ENCODE measurements at places on chromosomes 4 and X.

DNA sequence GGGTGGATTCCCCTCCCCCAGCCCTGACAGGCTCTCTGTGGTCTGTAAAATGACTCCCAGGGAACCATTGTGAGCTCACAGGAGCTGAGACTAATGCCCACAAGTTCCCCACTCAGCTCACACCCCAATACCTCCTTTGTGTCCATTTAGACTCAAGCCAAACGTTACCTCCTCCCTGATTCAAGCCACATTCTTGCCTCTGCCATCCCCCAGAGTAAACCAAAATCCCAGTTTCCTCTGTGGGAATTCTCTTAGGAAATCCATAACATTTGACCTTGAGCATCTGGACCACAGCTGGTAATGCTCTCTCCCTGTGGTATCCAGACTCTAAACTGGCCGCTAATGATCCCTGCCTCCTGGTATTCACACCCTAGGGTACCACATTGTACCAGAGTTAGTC, 26.3 kb upstream of the KDM5C start:
- no peak for DNase-seq

- DNase-seq = no peak
Measured at GRCh38 chr4:19739101-19739651, 512.5 kb upstream of the SLIT2 start.

GRCh38 chrX:142089193-142089592, 115.9 kb downstream of the MAGEC2 start:
- no peak for DNase-seq

DNA sequence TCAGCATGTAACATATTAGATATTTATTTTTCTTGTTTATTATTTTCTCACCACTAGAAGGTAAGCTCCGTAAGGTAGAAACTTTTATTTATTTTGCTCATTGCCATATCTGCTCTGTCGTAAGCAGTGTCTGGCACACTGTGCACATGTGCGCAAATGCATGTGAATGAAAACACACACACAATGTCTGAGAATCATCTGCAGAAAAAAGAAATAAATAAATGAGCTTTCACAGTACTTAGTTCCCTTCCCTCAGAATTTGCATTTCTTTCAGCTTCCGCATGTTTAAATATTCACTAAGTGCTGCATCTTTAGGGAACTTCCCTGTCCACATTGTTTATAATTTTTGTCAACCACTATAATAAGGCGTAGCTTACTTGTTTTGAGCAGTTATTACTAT, 963.0 kb upstream of the PABPC4L start:
- DNase-seq = no peak

DNA sequence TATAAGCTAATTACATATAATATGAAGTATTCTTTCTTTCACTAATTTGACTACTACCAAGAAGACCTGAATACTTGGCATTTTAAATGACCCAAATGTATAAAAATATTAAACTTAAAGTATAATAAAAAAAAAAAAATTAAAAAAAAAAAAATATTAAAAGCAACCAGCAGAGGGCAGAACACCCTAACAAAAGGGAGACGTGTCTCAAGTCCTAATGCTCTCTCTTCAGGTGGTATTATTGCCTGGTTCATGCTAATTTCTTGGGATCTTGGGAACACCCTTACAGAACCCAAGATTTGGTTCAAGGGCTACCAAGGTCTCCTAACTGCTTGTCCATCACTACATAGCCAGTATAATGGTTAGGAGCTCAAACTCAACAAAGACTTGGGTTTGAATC, 754.8 kb downstream of the RAB28 start:
- DNase-seq = no peak

GRCh38 chrX:148774276-148774675, 273.9 kb downstream of the AFF2 start:
- no peak for DNase-seq

DNA sequence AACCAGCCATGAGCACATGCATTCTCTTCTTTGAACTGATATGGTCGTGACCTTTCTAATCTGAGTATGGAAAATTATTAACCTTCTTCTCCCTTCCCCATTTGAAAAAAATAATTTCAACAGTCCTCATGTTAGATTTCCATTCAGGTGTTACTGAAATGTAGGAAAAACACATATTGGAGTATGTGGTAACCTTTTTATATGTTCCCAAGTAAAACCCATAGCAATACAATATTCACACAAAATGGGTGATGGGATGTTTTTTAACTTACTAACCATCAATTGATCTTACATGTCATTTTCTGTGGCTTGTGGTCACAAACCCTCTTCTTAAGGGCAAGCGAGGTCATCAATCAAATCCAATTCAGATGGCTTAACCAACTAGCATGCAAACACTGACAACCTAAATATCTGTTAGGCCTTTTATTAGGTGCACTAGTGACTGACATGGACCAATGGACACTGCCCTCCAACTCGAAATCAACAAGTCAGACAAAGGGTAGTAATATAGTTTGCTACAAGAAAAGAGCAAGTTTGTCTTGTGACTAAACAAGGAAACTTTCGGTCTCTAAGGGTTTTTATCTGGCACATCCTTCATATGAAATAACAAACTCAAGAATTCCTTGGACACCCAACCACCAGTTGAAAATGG, 74.3 kb downstream of the CAMK2D start:
- DNase-seq = no peak

DNA sequence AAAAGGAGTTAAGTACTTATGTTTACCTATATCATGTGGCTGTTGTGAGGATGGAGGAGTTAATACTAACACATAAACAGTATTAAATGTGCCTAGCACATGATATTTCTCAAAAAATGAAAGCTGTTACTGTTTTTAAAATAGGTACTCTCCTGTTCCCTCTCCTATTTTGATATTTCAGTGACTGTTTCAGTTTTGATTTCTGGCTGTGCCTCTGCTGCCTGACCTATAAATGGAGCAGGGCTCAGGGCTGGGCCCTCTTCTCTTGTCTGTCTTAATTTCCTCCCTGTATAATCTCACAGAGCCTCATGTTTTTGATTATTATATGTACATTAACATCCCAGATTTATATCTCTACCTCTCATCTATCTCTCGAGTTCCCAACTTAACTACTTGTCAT, 93.3 kb downstream of the UGT8 start:
- DNase-seq = no peak

DNA sequence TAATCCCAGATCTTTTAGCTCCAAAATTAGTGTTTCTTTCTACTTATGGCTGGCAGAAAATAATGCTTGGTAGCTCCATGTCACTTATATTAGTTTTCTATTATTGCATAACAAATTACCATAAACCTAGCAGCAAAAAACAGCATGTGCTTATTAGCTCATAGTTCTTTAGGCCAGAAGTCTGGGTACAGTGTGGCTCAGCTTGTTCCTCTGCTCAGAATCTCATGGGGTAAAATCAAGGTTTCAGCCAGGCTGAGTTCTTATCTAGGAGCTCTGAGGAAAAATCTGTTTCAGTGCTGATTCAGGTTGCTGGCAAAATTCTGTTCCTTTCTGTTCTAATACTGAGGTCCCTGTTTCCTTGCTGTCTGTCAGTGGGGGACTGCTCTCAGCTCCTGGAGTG, 101.1 kb downstream of the CT47B1 start:
- DNase-seq = no peak

- DNase-seq = no peak
Measured at GRCh38 chr4:139916041-139916440, 237.9 kb downstream of the MAML3 start.

- DNase-seq = no peak
Measured at GRCh38 chr4:15936495-15936894, 2.0 kb downstream of the FGFBP1 start.

DNA sequence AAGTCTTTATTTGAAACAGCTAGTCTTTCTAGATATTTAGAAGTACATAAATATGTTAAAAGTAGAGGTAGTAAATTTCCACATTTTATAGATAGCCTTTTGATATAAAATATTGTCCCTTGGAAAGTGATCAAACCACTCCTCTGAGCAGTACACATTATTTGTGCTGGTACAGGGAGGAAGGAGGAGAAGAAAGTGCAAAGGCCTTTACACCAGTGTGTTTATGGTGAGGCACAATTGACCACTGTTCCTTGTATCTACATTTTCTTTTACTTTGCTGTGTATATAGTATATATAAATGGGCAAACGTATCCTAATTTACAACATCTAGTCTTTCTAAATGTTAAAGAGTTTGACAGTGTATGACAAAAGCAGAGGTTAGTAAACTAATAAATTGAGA, 39.9 kb downstream of the CXCL8 start:
- DNase-seq = no peak

DNA sequence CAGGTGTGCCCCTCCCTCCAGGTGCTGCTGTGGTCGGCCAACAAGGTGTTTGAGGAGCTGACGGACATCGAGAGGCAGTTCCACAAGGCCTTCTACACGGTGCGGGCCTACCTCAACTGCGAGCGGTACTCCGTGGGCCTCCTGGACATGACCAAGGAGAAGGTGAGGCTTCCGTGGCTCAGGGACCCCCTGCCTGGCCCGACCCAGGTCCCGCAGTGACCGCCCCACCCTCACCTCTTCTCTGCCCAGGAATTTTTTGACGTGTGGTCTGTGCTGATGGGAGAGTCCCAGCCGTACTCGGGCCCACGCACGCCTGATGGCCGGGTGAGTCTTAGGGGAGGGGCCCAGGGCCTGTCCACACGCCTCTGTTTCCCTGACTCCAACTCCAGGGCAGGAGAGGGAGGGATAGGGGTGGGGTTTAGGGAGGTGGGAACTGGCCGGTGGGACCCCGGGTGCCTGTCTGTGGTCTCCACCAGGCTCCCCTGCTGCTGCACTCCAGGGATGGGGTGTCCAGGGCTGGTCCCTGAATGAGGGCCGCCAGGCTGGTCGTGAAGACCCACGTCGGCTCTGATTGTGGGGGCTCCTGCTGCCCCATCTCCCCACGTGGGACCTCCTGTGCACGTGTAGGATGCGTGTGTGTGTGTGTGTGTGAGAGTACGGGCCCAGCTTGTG, 20.1 kb downstream of the ATP5ME start:
- DNase-seq = peak; percentile 49

GRCh38 chr4:7253837-7254236, 61.5 kb downstream of the SORCS2 start:
- DNase-seq = no peak

GRCh38 chrX:22950269-22951266, 49.2 kb upstream of the DDX53 start:
- peak; percentile 28 for DNase-seq

DNA sequence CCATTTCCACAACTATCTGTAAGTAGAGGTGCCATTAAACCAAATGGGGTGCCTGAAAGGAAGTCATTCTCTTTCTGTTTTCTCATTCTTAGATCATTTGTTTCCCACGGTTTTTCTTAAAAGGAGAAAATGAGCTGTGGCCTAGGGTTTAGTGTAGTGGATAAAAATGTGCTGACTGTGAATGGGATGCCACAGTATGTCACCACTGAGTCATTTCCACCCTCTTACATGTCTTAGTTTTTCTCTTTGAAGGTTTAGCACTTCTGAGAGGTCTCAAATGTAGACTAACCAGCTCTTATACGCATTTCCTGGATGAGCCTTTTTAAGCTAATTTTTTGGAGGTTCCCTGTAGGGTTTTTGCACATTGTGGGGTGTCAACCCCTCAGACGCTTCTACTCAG, 244.5 kb upstream of the SPANXN1 start:
- no peak for DNase-seq

DNA sequence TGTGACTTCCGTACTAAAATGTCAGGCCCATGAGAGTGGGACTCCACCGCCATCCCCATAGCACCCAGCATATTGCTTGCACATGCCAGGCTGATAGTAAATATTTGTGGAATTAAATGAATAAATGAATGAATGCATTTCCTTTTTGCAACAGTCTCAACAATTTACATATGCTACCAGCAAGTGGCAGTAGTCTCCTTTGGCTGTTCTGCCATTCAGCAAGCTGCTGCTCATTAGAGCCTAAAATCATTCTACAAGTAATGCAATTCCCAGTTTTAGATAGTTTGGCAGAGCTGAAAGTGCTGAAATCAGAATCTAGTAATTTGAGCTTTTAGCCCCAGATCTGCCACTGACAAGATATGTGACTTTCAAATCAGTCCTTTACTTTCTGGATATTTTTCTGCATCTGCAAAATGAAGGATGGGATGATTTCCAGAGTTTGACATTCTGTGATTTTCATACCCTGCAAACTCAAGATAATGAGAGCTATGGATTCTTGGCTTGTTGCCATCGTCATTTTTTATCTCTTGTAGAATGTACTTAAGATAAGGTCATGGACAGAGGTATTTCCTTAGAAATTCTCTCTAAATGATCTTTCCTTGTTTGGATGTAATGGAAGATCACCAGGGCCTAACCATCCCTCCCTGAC, 35.7 kb upstream of the INTS6L start:
- no peak for DNase-seq

GRCh38 chrX:103607364-103608305, at the start of gene TCEAL3:
Gene TCEAL3 (plus strand): TSS chrX:103607963. CDS start chrX:103609065, 1,102 bp downstream.
- DNase-seq = peak; percentile 46

GRCh38 chrX:37476571-37477170, 94.8 kb upstream of the LANCL3 start:
- no peak for DNase-seq

- no peak for DNase-seq
Measured at GRCh38 chrX:41449131-41449530, 2.0 kb downstream of the NYX start.

Measured in right lobe of liver (tissue), 6 donors.